ENCODE measurements at places on chromosomes 7 and 10. TPM values are rescaled to one million over a fixed set of nuclear protein-coding genes. Genes with fewer than 3 reads are reported as not detected.

The BTBD16 gene
- 5.3 TPM for total RNA-seq

The SUN3 gene
- total RNA-seq: 12.8 TPM

The CPA1 gene
- 3.0 TPM for total RNA-seq

The TWIST1 gene
- 11.7 TPM for total RNA-seq

The UBN2 gene
- total RNA-seq: 38.8 TPM

The PPP1R9A gene
- 47.0 TPM for total RNA-seq

The BHLHA15 gene
- total RNA-seq: 0.50 TPM

The REPIN1 gene
- total RNA-seq: 59.1 TPM

The PRF1 gene
- total RNA-seq: 1.8 TPM

The SLC18A3 gene
- not detected for total RNA-seq

The UNCX gene
- 0.24 TPM for total RNA-seq

The NOLC1 gene
- total RNA-seq: 53.7 TPM

The RADIL gene
- total RNA-seq: 25.6 TPM

The AEBP1 gene
- total RNA-seq: 102 TPM

The CCDC172 gene
- total RNA-seq: 31.4 TPM

The LRRC18 gene
- total RNA-seq: 12.6 TPM

The WIPF3 gene
- 80.7 TPM for total RNA-seq
